ENCODE measurements at places on chromosomes 7 and 10.

GRCh38 chr7:96686305-96686704 is 23.3 kb downstream of the SEM1 start:
- no peak for DNase-seq

GRCh38 chr10:28089467-28089866 is 90.6 kb upstream of the ODAD2 start:
- DNase-seq: no peak

- no peak for DNase-seq
Observed at GRCh38 chr7:2386964-2387669, 16.3 kb upstream of the CHST12 start.

DNA sequence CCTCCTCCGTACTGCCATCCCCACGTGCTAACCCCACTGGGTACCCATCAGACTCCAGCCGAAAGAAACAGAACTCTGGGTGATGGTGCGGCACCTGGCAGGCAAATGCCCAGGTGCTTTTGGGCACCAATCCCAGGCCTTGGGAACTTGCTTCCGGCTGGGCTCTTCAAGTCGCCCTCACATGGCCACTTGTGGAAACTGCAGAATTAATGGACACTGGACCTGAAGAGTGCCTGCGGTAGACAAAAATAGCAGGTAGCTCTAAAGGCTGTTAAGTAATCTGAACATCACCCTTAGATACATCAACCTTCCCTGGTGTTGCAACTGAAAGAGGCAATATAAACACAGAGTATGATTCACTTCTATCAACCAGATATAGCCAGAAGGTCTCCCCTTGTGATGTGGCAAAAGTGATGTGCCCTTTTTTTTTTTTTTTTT is 644.4 kb downstream of the GRM8 start:
- peak; percentile 24 for DNase-seq

GRCh38 chr7:28102797-28103196 is 77.8 kb downstream of the JAZF1 start:
- no peak for DNase-seq

DNA sequence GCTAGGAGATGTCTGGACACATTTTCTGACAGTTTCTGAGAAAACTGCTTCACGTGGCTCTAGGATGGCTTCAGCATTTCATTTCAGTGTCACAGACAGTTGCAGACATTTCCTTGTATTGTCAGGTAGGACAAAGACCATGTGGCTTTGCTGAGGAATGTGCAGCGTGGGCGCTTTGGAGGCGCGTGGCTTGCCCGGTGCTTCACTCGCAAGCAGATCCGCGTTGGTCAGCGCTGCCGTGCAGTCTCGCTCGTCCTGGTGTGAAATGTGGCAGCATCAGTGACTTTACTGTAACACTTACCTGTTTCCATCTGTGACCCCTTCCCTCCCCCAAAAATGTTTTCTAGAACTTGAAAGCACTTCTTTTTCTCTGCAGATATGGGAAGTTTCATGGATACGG is 340.5 kb downstream of the SDK1 start:
- DNase-seq: no peak

DNA sequence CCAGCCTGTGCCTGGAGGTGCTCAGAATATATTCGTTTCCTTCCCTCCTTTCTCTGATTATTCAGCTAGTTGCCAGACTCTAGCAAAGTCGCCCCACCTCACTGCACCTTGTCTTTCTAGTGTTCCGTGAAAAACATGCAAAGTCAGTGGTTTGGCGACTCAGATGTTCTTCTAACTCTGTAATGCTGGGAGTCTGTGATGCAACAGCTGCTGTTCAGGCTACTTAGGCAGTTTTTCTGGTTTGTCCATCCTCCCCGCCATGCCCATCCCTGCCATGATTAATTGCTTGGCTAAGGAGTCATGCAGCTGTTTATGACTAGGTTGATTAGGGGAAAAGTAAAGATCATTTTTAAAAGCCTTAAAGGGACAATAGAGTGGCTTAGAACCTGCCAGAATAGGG is 99.4 kb downstream of the MTPN start:
- peak; percentile 29 for DNase-seq

- DNase-seq: no peak
Observed at GRCh38 chr10:33064706-33065105, 106.7 kb upstream of the ITGB1 start.

- DNase-seq: no peak
Observed at GRCh38 chr7:132463922-132464321, 112.3 kb downstream of the PLXNA4 start.

DNA sequence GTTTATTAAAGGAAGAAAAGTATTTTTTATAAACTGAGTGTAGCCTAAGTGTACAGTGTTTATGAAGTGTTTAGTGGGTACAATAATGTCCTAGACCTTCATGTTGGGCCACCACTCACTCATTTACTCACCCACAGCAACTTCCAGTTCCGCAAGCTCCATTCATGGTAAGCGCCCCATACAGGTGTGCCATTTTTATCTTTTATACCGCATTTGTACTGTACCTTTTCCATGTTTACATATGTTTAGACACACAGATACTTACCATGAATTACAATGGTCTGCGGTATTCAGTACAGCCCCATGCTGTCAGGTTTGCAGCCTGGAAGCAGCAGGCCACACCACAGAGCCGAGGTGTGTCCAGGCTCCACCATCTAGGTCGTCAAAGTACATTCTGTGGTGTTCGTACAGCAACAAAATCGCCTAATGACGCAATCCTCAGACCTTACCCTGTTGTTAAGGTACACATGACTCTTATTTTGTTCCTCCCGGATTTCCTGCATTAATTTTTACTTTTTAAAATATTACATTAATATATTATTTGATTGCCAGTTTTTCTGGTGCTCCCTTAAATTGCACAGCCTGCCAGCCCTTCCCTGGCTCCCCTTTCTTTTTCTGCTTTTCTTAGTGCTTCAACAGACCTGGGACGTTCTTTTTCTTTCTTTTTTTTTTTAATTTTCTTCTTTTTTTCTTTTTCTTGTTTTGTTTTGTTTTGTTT is 881 bp upstream of the SSBP1 start:
- no peak for DNase-seq

DNA sequence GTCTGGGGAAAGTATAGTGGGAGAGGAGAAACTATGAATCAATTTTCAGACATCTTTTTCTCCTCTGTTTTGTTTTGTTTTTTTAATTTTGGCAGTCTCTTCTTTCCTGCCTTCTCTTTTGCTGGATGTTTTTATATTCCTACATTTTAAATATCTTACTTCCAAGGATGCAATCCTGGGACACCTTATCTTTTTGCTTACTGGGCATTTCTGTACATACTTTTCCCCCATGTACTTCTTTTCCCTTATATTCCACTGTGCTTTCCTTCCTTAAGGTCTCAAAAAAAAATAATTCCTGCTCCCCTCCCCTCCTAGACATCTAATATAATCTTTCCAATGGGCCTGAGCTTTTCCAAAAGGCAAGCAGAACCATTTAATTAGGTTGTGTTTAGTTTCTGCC is 701.1 kb downstream of the NRG3 start:
- no peak for DNase-seq

GRCh38 chr7:106018566-106019469 is 55.8 kb downstream of the CDHR3 start:
- DNase-seq: no peak

DNA sequence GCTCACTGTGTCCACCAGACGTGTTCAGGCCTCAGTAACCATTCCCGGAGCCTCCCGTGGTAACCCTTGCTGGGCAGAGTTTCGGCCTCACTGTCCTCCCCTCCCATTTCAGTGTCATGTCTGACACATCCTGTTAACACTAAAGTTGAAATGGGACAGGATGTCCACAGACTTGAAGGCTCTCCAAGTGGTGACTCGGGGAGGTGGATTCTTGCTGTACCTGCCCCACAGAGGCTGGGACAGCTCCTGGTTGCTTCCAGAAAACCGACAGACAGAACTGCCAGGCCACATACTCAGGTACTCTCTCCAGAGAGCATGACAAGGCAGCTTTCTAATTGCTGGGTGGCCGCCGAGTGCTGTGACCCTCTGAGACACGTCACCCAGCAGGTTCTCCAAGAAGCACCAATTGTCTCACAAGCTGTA is 17.9 kb upstream of the CYTH3 start:
- DNase-seq: no peak

DNA sequence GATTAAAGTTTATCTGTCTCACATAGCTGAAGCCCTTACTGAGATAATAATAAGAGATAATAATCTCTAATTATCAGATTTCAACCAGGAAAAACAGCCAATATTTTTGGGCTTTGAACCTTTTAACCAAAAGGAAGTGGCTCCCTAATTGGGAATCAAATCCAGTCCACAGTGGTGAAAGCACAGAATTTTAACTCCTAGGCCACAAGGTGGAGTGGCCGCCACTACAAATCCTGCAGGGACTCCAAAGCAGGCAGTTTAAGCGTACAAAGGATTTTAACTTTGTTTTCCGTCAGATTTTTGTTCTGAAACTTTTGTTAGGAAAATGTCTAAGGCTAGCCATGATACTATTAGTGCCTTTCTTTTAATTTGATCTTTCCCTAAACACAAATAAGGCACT is 99.6 kb upstream of the CCNY start:
- DNase-seq: no peak

GRCh38 chr7:117212969-117213877 is 109.6 kb downstream of the WNT2 start:
- DNase-seq: peak; percentile 36

GRCh38 chr7:148334959-148335577 is 255.5 kb upstream of the C7orf33 start:
- no peak for DNase-seq

DNA sequence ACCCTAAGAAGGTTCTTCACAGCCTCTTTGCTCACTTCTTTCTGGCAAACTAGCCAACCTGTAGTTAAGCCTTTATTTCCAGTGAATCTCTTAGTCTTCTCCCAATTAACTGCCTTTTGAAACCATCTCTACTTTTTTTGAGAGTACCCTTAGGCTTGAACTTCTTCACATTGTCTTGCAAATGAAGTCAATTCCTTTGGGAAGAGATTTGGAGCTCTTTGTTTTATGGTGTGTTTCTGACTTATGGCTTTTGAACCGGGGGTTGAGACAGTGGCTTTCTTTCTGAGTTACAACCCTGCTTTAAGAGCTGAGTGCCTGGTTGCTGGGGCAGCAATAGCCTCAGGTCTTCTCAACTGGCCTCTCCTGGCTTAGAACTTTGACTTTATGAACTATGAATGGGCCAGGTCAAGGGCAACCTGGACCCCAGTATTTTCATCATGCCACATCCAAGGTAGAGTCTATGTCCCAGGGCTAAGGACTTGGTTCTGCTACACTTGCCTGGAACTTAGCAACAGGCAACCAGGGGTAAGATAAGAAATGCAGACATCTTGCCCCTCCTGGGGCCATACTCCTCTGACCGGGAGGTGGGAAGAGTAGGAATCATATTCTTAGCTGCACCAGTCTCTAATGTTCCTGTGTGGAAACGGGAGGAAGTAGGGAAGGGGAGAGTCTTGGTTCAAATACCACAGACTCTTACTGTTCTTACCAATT is 53.0 kb downstream of the SP4 start:
- no peak for DNase-seq

- no peak for DNase-seq
Observed at GRCh38 chr7:74355091-74355490, 65.9 kb downstream of the CLIP2 start.

- DNase-seq: no peak
Observed at GRCh38 chr7:30845426-30846135, 66.1 kb upstream of the AQP1 start.

DNA sequence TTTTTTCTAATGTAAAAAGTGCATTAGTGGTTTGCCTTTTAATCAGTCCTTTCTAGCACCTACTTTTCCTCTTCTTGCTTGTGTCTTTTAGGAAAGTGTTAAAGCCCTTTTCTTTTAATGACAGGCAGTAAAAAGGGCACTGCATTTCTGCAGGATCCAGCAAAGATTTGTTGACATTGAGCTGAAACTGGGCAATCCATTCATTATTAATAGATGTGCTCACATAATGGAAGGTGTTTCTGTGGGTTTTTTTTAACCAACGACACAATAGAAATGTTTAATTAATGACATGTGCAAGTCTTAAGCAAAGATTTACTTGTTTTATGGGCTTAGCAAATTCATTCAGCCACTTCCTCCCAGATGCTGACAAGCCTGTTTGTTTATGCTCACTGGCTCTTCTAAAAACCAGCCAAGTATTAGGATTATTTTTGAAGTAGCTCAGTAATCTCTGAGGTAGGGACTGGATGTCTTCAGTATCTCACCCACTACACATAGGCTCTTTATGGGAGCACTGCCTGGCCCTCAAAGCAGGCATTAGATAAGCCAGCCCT is 1201.1 kb downstream of the SORCS1 start:
- no peak for DNase-seq

GRCh38 chr10:71577345-71577744 is 142.2 kb downstream of the C10orf105 start:
- DNase-seq: no peak

- peak; percentile 20 for DNase-seq
Observed at GRCh38 chr10:25113191-25114035, 61.4 kb upstream of the GPR158 start.

Measured in germinal center (tissue), 1 donor.